ENCODE measurements at places on chromosomes 7 and 10. TPM values are rescaled to one million over a fixed set of nuclear protein-coding genes. Genes with fewer than 3 reads are reported as not detected.

- no peak for DNase-seq
Observed at GRCh38 chr7:139737221-139738100, 40.3 kb downstream of the HIPK2 start.

GRCh38 chr7:25894002-25894901 lies 257.7 kb upstream of the NFE2L3 start:
- no peak for DNase-seq

EPDR1 gene
- 4.8 TPM for total RNA-seq

GRCh38 chr7:109125001-109125400 lies 555.3 kb downstream of the DNAJB9 start:
- DNase-seq = no peak

DNA sequence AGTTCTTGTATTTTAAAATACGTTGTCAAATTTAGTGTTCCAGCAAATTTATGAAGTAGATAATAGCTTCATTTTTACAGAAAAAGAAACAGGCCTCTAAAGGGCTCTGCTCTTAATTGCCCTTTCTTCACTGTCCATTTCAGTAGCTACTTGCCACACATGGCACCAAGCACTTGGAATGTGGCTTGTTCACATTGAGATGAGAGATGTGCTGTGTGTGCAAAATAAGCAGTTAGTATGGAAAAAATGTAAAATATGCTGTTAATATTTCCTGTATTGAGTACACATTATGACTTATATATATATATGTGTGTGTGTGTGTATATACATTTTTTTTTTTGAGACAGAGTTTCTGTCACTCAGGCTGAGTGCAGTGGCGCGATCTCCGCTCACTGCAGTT lies 19.5 kb downstream of the RBM33 start:
- no peak for DNase-seq

DNA sequence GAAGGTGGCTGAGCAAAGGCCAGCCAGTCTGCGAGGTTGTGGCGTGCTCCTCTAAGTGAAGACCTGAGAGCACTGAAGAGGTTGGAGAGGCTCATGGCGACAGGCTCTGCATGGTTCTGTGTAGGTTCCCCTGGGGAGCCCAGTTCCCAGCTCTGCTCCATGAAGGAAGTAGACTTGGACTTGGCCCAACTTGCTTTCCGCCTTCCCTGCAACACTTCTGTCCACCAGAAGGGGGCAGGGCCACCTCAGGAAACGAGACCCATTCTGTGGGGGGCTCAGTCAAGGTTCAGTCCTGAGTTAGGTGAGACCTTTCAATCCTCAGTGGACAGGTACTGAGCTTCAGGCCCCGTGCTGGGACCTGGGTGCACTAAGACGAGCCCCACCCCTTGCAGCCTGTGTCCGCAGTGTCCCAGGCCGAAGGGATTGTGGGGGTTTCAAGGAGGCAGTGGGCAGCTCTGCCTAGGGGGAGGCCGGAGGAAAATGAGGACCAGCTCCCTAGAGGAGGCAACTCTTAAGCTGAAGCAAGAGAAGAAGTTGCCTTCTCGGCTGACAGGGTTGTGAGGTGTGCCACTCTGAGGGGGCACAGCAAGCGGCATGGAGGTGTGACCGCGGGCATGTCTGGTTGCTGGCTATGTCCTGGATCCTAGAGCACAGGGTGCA lies 15.0 kb upstream of the PCBD1 start:
- DNase-seq = no peak

Data from pulmonary artery endothelial cell (primary cell).